ENCODE measurements at places on chromosomes 11 and 22.

DNA sequence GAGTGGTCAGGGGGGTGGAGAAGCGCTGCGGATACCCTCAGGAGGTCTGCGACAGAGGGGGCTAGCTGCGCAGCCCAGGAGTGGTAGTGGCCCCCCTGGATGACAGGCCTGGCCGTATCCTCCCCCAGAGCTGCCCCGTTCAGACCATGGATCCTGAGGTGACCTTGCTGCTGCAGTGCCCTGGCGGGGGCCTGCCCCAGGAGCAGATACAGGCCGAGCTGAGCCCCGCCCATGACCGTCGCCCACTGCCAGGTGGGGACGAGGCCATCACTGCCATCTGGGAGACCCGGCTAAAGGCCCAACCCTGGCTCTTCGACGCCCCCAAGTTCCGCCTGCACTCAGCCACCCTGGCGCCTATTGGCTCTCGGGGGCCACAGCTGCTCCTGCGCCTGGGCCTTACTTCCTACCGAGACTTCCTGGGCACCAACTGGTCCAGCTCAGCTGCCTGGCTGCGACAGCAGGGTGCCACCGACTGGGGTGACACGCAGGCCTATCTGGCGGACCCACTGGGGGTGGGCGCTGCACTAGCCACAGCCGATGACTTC, 505 bp downstream of the NUDT22 start:
- peak; percentile 64 for DNase-seq

DNA sequence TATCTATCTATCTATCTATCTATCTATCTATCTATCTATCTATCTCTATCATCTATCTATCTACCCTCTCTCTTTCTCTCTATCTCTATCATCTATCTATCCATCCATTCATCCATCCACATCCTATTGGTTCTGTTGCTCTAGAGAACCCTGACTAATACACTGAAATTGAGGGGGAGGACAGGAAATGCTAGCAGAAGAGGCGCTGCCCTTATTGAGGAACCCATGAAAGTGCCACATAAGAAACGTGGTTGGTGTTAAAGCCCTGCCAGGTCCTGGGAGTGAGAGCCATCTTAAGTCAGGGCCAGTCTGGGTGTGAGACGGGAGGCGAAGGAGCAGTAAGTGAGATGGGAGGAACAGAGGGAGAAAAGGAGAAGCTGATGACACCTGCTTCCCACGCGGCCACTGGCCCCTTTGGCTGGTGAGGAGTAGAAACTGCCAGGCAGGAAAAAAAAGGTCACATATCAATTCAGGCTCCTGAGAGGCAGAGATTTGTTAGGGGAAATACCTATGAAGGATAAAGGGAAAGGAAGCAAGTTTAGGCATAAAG, 87.9 kb upstream of the PLET1 start:
- DNase-seq: no peak

GRCh38 chr22:42001121-42001520, 2.5 kb downstream of the WBP2NL start:
- DNase-seq: no peak

DNA sequence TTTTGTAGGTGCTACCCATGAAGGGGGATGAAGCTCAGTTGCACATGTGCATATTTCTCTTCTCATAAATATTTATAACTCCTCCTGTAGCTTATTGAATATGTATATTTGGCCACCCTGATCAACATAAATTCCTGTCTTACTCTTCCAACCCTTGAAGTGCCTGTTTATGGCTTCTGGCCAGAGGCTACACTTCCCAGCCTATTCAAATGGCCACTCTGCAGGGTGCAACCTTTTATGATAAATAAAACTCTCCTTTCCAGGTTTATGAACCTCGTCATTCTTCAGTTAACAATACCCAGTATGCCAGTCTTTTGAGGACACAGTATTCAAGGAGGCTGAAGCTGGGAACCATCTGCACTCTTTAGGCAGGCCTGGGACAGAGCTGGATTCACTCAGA, 2.6 kb upstream of the RTL6 start:
- DNase-seq: no peak

GRCh38 chr11:115590254-115590653, 86.0 kb upstream of the CADM1 start:
- no peak for DNase-seq

DNA sequence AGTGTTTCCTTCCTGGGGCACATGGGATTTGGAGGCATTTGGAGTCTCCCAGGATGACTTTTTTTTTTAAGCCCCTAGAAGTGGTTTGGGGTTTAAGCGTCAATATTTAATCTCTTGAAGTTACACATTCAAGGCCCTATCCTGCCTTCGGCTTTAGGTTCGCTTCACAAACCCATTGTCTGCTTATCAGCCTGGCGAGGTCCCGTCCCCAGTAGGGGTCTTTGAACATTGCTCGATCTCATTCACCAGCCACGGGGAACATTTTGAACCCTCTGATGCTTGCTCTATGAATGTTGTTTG, 75.9 kb downstream of the KCNQ1 start:
- DNase-seq: no peak

GRCh38 chr11:36456156-36456555, 53.9 kb downstream of the TRAF6 start:
- no peak for DNase-seq

GRCh38 chr11:17635551-17635938, 83.8 kb upstream of the MYOD1 start:
- DNase-seq: no peak

GRCh38 chr22:43479301-43479950, 67.6 kb downstream of the MPPED1 start:
- DNase-seq: no peak

DNA sequence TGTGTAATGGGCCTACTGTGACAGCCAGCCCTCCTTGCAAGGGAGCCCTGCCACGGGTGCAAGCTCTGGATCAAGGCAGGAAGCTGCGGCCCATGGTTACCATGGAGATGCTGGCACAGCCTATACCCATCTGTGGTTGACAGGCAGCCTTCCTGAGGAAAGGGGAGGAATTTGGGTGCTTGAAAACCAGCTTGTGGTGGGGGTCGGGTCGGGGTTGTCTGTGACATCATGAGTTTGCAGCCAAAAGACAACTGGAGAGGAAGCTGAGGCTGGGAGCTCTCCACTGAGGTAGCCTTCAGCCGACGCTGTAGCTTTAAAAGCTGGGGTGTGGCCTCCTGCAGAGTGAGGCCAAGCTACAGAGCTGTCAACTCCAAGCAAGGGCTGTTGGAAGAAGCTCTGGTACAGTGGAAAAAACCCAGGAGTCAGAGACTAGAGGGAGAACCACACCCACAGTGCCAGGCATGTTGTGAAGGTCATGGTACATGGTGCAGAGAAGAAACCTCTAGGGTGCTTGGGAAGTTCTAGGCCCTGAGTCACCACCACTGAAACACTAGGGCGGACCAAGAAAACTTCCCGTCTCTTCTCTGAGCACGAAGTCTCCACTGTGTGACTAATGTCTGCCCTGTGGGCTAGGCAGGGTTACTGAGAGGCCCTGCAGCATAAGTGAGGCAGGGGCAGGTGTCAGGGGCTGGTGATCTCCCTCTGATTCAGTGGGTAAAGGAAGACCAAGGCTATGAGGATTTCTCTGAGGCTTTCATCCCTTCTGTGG, 10.8 kb upstream of the LDHA start:
- DNase-seq: peak; percentile 65

DNA sequence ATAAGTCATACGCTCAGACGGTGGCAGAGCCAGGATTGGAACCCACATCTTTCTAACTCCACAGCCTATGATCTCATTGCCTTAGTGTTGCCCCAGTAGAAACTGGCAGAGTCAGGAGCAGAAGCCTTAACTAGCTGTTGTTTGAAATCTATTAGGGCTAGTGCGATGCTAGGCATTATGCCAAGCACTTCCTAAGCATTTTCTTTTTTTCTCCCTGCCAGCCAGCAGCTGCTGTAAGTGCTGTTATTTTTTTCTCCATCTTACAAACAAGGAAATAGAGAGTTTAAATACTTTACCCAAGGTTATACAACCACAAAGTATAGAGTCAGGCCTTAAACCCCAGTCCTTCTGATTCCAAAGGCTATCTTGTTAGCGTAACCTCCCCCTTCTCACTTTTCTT, 161.0 kb upstream of the SORL1-AS1 start:
- peak; percentile 42 for DNase-seq

DNA sequence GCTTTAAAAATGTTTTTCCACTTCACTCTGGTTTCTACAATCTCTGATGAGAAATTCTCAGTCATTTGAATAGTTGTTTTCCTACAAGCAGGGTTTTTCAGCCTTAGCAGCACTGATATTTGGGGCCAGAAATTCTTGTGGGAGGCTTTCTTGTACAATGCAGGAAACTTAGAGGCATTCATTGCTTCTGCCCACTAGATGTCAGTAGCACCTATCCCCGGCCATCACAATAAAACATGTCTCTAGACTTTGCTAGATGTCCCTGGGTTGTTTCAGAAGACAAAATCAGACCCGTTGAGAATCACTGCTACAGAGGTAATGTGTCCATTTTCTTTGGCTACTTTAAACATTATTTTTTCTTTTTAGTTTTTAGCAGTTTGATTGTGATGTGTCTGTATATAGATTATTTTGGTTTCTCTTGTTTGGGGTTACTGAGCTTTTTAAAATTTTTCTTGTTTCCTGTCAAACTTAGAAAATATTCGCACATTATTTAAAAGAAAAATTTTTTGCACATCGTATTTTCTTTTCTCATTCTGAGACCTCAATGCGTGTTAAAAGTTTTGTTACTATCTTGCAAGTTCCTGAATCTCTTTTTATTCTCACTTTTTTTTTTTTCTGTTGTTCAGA, 60.8 kb upstream of the CCDC179 start:
- DNase-seq: peak; percentile 57

DNA sequence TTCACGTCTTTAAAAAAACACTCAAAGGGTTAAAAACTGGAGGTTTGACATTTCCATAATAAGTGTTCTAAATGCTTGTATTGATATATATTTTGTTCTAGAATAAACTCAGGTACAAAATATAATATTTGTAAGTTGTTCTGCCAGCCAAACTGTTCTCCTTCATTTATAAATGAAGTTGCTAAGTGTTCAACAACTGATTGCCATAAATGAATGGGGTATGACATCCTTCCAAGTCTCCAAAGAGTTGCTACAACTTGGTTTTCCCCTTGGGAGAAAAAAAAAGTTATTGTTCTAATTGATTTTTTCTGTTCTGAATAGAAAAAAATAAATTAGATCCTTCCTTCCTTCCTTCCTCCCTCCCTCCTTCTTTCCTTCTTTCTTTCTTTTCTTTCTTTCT, 65.4 kb upstream of the BLID start:
- no peak for DNase-seq

- no peak for DNase-seq
These were observed 5.3 kb upstream of the BRSK2 start for GRCh38 chr11:1384199-1384970.

DNA sequence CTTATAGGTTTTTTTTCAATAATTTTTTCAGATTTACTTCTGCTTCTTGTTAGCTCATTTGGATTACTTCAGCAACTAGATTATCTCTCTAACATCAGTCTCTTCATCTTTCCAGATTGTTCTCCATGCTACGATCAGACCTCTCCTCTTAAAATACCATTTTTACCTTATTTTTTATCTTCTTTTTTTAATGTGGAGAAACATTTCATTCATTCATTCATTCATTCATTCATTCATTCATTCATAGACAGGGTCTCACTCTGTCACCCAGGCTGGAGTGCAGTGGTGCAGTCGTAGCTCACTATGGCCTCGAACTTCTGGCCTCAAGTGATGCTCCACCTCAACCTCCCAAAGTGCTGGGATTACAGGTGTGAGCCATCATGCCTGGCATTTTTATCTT, 189.4 kb downstream of the UVRAG start:
- no peak for DNase-seq

DNA sequence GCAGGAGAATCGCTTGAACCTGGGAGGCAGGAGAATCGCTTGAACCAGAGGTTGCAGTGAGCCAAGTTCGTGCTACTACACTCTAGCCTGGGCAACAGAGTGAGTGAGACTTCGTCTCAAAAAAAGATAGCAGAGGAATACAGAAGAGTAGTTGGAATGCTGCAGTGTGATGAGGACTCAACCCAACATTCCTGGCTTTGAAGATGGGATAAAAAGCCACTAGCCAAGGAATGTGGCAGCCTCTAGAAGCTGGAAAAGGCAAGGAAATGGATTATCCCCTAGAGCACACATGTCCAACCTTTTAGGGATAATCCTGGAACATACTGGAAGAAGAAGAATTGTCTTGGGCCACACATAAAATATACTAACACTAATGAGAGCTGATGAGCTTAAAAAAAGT, 13.9 kb downstream of the SLC25A17 start:
- DNase-seq: no peak

GRCh38 chr22:46058591-46059519, 81.9 kb upstream of the WNT7B start:
- DNase-seq: no peak

GRCh38 chr22:31044262-31044861, 36.8 kb upstream of the SMTN start:
- DNase-seq: peak; percentile 44

- peak; percentile 12 for DNase-seq
These were observed 242.0 kb upstream of the SYN3 start for GRCh38 chr22:33300165-33300564.

- DNase-seq: peak; percentile 40
These were observed 40.8 kb downstream of the TBC1D22A start for GRCh38 chr22:46803031-46803880.

- peak; percentile 90 for DNase-seq
These were observed 32.2 kb downstream of the C2CD3 start for GRCh38 chr11:74138572-74138971.

GRCh38 chr11:89442801-89443200, 48.4 kb downstream of the NOX4 start:
- no peak for DNase-seq

DNA sequence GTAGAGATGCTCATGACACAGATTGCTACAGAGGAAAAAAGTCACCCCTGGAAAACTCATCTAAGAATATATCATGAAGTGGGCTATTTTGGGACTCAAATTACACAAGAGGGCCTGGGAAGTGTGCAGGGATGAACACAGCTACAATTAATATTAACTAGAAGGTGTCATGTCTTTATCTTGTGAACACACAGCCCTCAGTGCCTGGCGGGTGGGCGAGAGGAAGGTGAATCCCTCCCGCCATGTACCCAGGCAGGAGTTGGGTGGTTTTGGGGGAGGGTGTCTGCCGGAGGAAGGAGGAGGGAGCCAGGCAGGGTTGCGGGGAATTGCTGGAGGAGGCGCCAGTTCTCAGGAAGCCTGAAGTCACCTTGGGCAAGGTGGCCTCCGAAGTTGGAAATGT, 5.1 kb upstream of the FAM83F start:
- no peak for DNase-seq

Measured in tongue (tissue), 3 donors.